Stimulated activated CD4-positive, alpha-beta T cell treated with anti-CD3 and anti-CD28 coated beads, TNF-alpha, amount 100 ng/mL, for 48 hours (primary cell): ENCODE measurements at places on chromosomes 12 and 14.
A peak's percentile ranks its signal among the peaks of the same experiment; 100 is the strongest.

GRCh38 chr14:32300136-32300535 is 29.0 kb upstream of the AKAP6 start:
- no peak for DNase-seq

DNA sequence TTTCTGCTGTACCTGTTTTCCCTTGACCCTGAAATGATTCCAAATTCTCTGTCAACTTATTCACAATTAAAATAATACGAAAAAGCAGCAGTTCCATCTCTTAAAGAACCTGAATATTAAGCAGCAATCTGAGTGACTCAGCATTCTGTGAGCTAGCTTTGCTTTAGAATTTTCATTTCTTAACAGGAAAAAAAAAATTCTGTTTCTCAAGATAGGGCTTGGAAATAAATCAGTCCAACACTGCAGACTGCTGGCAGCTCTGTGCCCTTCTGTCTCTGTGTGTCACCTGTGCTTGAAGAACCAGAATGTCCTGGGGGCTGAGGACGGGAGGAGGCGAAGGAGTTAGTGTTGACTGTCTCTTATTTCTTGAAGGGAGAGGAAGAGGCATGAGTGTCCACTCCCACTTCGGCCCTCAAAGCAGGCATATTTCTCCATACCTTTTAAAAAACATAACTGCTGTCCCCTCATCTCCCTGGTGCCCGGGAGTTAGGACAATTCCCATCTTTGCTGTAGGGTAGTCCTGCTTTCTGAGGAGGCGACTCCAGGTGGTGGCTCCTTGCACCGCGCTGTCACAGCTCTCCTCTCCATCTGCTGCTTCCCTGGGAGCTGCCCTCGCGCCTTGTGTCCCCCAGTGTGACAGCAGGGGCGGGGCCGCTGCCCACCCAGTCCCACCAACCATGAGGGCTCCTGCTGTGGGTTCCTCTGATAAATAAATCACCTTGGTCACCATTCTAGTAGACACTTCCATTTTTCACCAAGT is 203.1 kb downstream of the CALM1 start:
- no peak for DNase-seq

- no peak for DNase-seq
Observed at GRCh38 chr12:120971299-120972180, 6.8 kb upstream of the HNF1A start.

- DNase-seq, result no peak
Observed at GRCh38 chr14:22482782-22483553, 106.1 kb downstream of the DAD1 start.

- DNase-seq, result no peak
Observed at GRCh38 chr12:4446335-4446734, 720 bp upstream of the FGF6 start.

GRCh38 chr14:80425686-80426085 is 214.4 kb upstream of the DIO2 start:
- DNase-seq, result no peak

- no peak for DNase-seq
Observed at GRCh38 chr14:93745603-93746273, 42.5 kb downstream of the PRIMA1 start.

GRCh38 chr12:27305673-27306456 is 26.8 kb upstream of the BMAL2 start:
- DNase-seq, result no peak

GRCh38 chr14:37623426-37623951 is 28.1 kb downstream of the TTC6 start:
- DNase-seq, result no peak

- DNase-seq, result no peak
Observed at GRCh38 chr12:55724226-55724939, 4.2 kb downstream of the RDH5 start.

- DNase-seq, result no peak
Observed at GRCh38 chr12:108576660-108577234, 14.4 kb downstream of the ISCU start.

DNA sequence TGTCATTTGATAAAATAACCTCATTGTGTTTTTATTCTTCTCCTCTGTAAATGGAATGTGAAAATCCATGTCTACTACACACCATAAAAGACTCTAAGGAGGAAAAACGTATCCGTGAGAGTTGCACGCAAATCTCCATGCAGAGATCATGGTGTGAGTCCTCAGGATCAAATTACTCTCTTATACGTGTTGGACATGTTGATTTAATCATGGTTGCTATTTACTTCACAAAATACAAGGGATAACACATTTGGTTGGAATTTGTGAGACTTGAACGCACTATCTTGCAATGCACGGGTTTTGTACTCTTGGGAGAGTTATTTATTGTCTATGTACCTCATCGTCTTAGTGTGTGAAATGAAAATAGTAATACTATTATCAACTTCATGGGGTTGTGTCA is 128.0 kb upstream of the RASSF8 start:
- DNase-seq, result no peak

DNA sequence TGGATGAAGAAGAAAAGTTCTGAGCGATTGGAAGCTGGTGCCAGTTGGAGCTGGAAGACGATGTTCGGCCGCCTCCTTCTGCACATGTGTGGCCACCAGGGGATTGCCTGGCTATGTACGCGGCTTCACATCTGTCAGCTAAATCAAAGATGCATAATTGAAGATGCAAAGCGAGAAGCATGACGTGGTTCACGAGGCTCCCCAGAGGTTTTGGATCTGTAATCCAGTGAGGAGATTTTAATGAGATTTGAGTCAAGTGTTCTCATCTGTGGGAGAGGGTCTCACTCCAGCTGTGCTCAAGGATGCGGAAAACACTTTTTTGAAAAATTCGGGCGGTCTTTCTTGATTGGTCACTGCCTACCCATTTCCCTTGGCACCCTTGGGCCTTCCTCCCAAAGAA is 94.6 kb downstream of the PAX9 start:
- DNase-seq, result no peak

DNA sequence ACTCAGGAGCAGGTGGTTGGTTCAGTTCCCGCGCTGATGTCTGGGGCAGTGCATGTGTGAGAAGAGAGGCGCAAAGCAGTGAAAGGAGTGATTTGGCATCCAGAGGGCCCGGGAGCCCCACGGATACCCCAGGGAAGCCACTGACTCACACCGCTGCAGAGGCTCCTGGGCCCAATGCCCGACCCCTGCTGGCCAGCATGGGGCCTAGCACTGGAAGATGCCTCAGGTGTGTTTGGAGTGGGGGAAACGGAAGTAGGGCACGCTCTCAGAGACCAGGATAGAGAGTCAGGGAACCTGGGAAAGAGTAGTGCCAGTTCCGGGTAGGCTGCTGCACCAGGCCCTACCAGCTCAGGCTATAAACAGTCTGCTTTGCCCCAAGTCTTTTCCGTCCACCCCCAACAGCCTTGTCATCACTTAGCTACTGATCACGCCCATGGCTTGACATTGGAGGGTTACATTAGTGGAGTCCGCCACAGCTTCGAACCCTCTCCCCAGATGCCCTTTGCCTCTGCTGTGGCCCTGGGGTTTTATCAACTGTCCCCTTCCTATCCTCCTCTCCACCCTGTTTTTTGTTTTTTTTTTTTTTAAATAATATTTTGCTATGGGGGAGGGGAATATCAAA is 9.5 kb upstream of the CSAD start:
- no peak for DNase-seq

- no peak for DNase-seq
Observed at GRCh38 chr14:28613532-28613931, 153.1 kb upstream of the FOXG1 start.

GRCh38 chr14:90804292-90805083 is 11.7 kb downstream of the TTC7B start:
- no peak for DNase-seq

DNA sequence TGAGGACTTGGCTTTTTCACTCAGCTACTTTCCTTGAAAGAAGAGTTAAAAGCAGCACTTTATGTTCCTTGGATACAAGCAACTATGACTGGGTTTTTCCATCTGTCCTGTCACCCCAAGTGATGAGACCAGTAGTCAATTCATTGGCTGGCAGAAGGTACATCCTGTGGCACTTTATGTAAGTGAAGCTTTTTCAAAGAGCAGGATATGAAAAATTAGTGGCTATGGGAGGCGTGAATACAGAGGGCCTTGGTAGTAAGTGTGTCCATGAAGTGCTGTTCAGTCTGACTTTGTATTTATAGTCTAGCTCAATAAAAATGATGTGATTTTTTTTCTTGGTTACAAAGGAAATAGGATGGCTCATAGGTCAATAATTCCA is 68.8 kb downstream of the DRAM1 start:
- DNase-seq, result no peak

- no peak for DNase-seq
Observed at GRCh38 chr12:126358806-126359205, 1293.6 kb downstream of the AACS start.

DNA sequence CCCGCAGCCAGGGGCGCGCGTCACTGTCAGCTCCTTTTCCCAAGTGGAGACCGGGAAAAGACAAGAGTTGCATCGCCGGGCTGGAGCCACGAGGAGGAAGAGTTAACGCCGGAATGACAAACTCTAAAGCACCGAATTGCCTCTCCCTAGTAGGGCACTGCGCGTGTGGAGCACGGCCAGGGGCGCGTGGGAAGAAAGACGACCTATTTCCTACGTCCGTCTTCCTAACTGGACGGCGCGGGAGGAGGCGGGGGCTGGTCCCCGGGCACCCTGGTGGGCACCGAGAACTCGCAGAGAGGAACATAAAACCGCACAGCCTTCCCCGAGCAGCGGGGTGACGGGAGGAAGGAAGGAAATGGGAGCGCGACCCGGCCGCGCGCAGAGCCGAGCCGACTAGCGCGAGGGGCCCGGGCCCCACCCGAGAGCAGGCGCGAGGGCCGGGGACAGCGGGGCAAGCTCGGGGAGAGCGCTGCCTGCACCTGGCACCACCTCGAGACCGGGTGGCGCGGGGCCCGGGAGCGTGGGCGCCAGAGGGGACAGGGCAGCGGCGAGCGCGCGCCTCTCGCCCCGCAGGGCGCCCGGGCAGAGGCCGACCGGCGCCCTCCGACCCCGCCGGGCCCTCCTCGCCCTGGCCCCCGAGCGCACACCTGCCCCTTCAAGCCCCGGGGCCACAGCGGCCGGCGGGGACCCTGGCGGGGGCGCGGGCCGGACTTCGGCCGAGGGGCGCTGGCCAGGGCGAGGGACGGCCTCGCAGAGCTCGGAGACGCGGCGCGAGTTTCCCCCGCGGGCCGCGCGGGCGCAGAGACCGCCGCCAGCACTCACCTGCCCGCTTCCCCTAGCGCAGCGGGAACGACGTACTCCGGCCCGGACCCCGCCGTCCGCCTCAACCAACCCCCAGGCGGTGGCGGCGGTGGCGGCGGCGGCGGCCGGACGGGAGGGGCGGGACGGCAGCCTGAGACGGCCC is at the start of gene SETD3:
TSS of gene SETD3 (minus strand) at position 954 of the 964 bp plus-strand sequence. CDS start 15,054 bp downstream, outside the sequence.
- peak; percentile 33 for DNase-seq
